ENCODE measurements at places on chromosomes 1 and 21.

DNA sequence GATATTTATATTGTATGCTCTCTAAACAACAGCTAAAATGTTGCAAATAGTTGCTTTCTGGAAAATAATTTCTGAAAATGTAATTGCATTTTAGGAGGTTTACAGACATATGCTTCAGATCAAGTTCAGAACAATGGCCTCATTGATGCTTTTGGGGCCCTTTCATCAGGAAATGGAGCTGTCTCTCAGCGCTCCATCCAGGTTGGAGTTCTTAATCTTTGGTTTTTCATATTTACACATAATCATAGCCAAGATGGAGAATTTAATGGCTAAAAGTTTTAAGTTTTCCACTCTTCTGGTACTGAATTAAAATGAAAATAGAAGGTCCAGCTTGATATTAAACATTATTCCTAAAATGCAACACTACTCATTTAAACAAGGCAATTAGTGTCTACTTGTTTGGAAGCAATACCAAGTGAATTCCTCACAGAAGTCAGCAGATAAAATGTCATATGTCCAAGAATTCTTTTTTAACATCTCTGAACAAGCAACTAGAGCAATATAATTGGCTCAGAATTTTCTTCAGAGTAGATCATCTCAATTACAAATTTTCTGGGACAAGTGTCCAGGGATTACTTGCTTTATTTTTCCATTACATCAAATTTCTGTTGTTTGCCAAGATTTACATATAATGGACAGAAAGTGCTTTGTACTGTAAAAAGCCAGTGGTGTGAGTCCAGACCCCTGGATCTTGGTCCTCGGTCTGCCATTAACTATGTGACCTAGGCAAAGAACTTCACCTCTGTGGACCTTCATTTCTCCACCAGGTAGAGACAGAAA is 22.6 kb downstream of the CLCA1 start:
- no peak for DNase-seq

DNA sequence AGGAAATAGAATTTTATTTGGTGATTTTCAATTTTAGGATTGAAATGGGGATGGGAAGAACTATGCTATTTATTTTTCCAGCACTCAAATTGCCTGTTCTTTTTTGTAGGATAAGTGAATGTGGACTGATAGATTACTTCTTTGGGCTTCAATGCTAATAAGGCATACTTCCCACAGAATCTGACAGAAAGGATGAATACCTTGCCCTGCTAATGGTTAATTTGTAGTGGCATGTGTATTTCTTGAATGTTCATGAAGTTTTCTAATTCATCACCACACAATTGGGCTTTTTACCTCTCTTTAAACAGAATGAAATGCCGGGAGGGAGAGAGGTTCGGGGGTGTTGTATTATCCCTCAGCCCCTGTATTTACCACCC is 369.1 kb upstream of the ADGRL2 start:
- no peak for DNase-seq

DNA sequence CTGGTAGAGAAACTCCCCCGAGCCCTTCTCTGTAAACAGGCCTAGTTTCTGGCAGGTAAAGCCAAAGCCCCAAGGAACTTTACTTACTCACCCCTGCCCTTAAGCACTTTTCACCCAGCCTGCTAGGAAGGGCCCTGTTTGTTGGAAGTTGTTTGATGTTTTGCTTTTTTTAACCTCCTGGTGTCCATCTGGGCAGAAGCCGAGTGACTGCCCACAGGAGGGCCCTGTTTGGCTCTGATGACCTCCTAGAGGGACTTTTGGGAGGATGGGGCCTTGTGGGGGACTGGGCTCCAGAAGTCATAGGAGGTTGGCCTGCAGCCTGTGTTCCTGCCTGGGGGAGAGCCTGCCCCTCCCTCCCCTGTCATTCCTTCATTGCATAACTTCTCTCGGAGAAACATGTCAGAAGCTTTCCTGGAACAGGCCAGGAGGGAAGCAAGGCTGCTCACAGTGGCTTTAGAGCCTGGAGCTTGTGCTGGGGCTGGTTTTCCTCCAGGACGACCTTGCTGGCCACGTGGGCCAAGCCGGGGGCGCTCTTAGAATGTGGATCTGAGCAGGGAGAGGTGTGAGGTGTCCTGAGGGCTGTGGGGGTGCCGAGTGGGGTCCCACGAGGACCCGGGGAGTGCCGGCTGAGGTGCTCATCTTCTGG is 33.9 kb downstream of the COQ8A start:
- no peak for DNase-seq

GRCh38 chr1:47208374-47208850 is 18.6 kb upstream of the PDZK1IP1 start:
- DNase-seq: no peak

GRCh38 chr1:204826970-204827369 is 43.7 kb upstream of the NFASC start:
- no peak for DNase-seq

DNA sequence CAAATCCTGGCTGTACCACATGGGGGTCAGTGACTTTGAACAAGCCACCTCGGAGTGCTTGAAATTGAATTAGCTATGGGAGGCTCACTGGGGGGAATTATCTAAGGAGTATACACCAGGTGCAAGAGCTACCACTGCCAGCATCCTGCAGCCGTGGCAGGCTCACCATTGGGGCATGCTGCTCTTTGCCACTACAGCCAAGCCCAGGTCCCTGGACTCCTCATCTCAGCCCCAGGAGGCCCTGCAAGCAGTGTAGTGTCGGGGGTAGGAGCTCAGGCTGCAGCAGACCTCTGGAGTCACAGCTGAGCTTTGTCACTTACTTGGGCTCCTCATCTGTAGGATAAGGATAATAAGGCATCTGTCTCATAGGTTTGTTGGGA is 35.3 kb downstream of the ACOT11 start:
- DNase-seq: no peak

DNA sequence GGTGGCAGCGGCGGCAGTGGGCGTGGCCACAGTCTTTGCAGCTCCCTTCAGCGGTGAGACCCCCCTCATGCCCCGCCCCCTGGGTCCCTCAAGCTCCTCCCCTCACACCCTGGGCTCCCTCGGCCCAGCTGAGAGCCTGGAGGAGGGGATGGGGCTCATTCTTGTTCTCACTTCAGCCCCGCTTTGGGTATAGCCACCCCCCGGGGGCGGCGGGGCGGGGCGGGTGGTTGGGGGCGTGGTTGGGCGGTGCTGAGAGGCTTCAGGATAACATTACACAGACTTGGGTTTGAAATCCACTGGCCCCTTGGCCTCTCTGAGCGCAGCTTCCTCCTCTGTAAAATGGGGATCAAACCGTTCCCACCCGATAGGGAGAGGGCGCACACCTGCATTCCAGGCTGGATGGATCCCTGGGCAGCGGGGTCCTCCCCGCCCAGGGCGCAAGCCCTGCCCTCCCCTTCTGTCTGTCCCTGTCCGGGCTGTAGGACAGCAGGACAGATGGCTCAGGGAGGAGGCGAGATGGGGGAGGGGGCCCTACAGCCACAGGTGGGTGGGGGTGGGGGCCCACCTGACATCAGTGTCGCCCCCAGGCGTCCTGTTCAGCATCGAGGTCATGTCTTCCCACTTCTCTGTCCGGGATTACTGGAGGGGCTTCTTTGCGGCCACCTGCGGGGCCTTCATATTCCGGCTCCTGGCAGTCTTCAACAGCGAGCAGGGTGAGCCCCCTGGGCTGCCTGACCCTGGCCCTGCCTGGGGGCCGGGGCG is 5.1 kb downstream of the CLCNKA start:
- no peak for DNase-seq

- DNase-seq: no peak
These were observed 218.6 kb downstream of the SLC45A1 start for GRCh38 chr1:8536515-8536914.

DNA sequence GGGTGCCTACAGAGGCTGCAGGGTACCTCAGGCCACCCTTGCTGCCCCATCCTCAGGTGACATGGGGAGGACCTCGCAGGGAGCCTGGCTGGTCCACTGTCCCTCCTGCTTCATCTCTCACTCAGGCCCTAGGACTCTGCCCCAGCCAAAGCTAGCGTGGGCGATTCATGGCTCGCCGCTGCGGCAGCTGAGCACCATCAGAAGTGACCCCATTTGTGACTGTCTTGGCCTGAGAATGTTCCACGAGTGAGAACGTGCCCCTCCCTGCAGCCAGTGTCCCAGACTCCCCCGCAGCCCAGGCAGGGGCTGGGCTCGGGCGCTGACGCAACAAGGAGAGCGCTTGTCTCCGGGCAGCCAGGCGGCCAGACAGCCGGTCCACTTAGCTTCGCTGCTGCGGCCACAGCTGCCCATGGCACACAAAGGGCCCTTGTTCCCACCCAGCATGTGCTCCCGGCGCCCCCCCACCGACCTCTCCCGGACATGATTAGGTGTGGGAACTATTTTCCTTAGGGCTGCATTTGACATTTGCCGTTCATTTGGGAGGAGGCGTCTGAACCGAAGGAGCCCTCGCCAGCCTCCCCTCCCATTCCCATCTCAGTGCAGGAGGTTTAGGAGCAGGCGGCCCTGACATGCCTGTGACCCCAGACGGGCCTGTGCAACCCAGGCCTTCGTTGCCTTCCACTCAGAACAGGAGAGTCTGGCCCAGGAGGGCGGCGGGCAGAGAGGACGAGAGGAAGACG is 19.3 kb upstream of the POFUT2 start:
- no peak for DNase-seq

All from lung microvascular endothelial cell (primary cell).